IMR-90 (cell line): ENCODE measurements at places on chromosomes 16 and 17. TPM values are rescaled to one million over a fixed set of nuclear protein-coding genes. Genes with fewer than 3 reads are reported as not detected.

Gene SEC14L5
- not detected in 2 replicates for total RNA-seq

Gene SCGB1C2
- not detected in 2 replicates for total RNA-seq

Gene HBA2
- not detected in 2 replicates for total RNA-seq

Gene ST6GALNAC1
- total RNA-seq, result not detected in 2 replicates

Gene SLC47A1
- not detected in 2 replicates for total RNA-seq

Gene KRT27
- total RNA-seq, result not detected in 2 replicates

Gene CDC6
- total RNA-seq, result 25.6 and 27.8 TPM in 2 replicates

Gene ABCA8
- 1.8 and 2.8 TPM in 2 replicates for total RNA-seq

DNA sequence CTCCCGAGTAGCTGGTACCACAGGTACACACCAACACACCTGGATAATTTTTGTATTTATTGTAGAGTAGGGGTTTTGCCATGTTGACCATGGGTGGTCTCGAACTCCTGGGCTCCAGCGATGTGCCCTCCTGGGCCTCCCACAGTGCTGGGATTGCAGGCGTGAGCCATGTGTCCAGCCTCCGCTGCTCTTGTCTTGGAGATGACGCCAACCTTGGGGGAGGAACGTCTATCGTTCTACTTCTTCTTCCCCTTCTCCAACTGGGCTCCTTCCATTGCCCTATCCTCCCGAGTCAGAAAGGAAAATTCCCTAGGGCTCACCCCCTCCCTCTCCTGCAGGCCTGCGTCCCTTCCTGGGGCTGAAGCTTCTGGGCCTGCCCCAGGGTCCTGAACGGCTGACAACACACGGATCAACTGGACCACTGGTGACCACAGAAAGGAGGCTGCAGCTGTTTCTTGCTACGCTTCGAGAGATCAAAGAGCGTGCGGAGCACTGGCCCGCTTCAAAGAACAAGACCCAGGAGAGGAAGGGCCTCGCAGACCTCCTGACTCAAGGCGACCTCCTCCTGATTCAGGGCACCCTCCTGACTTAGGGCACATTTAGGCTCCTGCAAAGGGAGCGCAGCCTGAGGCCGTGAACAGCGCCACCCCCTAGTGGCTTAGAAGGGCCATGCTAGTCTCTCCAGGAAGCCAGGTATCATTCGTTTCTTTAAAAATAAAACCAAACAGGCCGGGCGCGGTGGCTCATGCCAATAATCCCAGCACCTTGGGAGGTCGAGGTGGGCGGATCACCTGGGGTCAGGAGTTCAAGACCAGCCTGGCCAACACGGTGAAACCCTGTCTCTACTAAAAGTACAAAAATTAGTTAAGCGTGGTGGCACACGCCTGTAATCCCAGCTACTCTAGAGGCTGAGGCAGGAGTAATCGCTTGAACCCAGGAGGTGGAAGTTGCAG lies 48.5 kb upstream of the HELZ start:
- peak; percentile 29 for DNase-seq

DNA sequence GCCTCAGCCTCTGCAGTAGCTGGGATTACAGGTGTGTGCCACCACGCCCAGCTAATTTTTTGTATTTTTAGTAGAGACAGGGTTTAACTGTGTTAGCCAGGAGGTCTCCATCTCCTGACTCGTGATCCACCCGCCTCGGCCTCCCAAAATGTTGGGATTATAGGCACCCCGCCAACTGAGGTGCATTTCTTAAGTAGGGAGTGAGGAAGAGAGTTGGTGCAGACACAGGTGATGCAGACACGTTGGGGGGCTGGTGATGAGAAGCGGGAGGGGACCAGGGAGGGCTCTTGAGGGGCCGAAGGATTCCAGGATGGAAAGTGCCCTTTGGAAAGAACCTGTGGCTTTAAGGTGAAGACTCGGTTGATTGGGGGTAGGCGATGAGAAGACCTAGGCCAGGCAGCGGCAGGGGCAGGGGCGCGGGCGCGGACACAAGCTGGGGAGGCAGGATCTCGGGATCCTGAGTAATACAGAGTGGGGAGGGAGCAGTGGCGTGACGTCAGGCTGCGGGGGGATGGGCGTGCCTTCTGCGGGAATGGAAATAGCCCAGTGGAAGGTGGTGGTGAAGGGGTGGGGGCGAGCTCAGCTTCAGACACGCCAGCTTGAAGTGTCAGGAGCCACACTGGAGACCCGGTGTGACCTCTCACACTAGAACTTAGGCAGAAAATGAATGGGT lies 2.5 kb upstream of the ATP6V0C start:
- peak; percentile 71 for DNase-seq

- DNase-seq, result no peak
Measured at GRCh38 chr16:14559809-14560241, 70.2 kb downstream of the PARN start.

- DNase-seq, result no peak
Measured at GRCh38 chr17:2770129-2770528, 20.7 kb upstream of the CCDC92B start.

DNA sequence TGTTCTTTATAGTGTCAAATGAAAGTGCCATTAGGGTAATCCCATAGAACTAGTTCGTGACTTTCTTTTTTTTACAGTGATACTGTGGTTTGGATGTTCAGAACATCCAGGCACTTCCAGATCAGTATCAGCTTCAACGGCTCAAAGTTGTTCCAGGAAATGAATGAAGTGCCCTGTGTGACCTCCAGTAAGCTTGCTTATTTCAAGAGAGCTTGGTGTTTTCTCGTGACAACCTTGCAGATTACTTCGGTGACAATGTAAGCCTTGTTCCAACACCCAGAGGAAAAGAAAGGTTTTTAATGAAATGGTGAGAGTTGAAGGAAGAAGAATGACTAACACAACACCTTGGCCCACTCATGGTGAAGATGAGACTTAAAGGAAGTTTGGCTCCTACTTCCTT lies 16.0 kb upstream of the KCNJ16 start:
- no peak for DNase-seq

GRCh38 chr17:30716461-30717290 lies 107.8 kb downstream of the CRLF3 start:
- peak; percentile 16 for DNase-seq

- DNase-seq, result no peak
Measured at GRCh38 chr17:81483085-81483861, 29.3 kb downstream of the ACTG1 start.

- peak; percentile 80 for DNase-seq
Measured at GRCh38 chr17:35630530-35631148, 43.5 kb downstream of the AP2B1 start.

DNA sequence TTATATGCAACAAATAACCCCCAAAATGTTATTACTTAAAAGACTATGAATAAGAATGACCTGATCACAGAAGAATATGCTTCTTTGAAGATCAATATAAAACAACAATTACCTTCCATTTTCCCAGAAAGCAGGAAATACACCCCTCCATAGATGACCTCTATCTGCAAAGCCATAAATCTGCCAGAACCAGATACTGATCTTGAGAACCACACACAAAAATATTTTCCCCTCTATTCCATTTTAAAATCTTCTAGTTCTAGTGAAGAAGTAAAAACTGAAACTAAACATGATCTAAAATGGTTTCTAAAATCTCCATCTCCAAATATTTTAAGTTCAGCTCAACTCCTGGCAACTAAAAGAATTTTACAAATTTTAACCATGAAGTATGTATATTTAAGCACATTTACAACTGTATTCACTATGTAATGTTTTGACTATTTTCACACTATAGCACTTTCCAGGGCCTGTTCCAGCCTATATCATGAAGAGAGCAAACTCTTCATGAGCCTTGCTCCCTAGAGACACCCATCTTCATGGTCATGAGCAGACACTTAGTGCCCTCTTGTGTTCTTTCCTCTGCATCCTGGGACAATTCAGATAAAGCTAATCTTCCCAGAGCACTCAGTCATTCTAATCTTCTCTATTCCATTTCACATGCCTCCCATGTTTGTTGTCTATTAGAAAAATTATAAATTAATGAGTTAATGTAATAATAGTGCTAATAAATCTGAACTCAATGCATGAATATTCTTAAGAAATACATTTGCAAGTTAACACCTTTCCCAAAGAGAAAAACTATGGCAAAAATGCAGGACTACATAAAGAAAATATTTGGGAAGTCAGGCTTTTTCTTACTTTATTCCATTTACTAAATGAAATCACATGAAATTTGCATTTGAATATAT lies 87.0 kb downstream of the HELZ start:
- peak; percentile 57 for DNase-seq

DNA sequence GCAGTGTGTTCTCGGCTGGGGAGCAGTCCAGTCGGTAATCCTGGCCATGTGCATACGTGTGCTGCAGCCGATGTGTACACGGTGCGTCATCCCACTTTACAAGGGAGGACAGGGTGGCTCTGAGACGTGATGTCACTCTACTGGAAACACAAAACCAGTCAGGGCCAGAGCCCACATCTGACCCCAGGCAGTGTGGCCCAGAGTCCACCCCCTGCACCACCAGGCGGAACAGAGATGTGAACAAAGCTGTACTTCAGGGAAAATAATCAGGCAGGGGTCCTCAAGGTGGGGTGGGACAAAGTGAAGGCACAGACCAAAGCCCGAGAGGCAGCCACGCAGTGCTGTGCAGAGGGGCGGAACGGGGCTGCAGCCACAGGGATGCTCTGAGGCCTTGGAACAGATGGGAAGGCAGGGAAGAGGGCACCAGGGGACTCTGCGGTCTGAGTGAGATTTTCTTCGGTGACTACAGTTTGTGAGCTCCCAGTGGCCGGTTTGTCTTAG lies 181.5 kb downstream of the ZNF423 start:
- no peak for DNase-seq

DNA sequence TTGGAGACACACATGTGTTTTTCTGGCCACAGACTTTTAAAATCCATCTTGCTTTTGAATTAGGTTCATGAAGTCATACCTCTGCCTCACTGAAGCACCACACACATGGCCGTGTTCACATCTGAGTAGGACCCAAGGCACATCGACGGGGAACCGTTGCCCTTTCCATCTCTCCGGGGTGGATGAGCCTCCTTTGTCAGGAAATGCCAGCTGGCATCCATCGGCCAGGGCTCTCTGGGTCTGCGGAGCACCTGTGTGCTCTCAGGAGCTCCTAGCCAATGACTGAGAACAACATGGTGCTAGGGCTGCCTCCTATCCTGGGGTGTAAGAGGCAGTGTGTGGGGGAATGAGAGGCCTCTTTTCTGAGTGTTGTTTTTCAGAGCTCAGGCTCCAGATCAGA lies 24.5 kb upstream of the NKD1 start:
- no peak for DNase-seq

DNA sequence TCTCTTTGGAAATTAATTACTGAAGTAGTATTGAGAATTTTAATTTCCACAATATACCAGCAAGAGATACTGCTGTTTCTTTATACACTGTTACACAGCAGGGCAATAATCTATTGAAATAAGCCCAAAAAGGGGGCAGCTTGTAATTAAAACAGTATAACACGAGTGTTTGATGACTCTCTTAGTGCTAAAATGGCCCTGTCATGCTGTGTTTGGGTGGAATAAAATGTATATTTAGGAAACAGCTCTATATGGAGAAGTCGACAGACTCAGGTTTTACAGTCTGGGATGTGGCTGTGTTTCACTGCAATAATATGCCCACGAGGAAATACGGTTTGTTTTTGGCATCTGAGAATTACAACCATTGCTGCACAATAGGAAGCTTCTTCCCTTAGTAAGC lies 537.7 kb upstream of the HSBP1 start:
- no peak for DNase-seq

DNA sequence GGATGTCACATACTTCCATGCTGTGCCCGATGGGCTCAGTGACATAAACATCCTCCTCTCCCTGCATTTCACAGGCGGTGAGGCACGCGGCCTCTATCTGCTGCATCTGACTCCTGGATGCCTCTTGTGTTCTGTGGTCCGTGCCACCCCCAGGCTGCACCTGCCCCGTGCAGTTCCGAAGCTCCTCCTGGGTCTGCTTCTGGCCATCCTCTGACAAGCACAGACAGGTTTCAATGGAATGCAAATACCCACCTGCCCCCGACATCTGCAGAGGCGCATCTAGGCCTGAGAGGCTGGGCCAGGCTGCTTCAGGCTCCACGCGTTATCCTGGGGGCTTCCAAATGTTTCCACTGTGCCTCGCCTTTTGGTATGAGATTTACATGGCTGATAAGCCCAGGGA lies 46.3 kb upstream of the DNAH17 start:
- no peak for DNase-seq

DNA sequence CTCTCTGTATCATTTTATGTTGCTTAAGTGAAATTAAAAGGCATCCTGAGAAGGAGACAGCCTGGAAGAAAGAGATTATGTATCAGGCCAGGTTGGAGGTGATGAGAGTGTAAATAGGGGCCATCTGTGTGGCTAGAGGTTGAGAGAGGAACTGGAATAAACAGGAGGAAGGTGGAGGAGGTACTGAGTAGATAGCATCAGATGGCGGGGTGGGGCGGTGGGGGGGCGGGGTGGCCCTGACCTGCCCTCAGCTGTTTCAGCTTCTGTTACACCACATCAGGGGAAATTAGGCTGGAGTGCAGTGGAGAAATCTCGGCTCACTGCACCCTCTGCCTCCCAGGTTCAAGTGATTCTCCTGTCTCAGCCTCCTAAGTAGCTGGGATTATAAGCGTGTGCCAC lies 6.9 kb upstream of the KCNG4 start:
- no peak for DNase-seq

GRCh38 chr16:82735673-82736091 lies 108.9 kb downstream of the CDH13 start:
- DNase-seq, result no peak

- no peak for DNase-seq
Measured at GRCh38 chr16:81669473-81670350, 109.4 kb upstream of the PLCG2 start.

- peak; percentile 88 for DNase-seq
Measured at GRCh38 chr16:86517652-86518258, 7.4 kb downstream of the FOXF1 start.

DNA sequence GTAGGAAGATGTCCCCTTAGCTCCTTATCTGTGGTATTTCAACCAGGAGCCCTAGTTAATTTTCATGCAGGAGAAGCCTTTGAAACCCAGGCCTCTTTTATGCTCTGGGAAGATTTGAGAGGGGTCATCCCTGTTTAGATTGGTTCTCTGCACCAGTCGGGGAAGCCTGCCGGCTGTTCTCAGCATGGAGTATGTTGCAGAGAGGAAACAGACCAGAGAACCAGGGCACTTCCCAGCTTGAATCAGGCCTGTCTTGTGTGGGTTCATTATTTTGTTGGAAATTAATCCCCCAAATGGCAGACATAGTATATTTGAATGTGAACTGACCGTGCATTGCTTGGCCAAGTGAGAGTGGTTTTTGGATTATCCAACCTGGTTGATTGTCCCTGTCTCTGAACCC lies 1082.1 kb upstream of the RBFOX1 start:
- DNase-seq, result no peak

GRCh38 chr17:7363311-7363710 lies 8.4 kb downstream of the TMEM95 start:
- DNase-seq, result peak; percentile 18

- no peak for DNase-seq
Measured at GRCh38 chr17:44402564-44403172, 13.2 kb upstream of the ITGA2B start.

- peak; percentile 28 for DNase-seq
Measured at GRCh38 chr17:42562388-42563142, 617 bp downstream of the COASY start.

DNA sequence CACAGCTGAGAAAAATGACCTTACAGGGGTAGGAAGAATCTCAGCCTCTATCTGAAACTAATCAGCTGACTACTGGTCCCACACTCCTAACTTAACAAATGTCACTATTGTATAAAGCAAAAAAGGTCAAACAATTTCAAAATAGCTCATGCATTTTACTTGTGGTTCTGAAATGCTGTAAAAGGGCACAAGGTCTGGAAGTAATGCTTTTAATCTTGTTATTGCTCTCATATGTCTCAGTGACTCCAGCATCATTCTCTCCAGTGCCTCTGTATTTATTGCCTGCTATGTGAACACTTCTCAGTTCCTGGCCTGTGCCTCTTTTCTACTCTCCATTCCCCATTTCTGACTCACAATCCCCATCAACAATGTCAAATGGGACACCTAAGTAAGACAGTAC lies 937.7 kb downstream of the CDH11 start:
- no peak for DNase-seq

- no peak for DNase-seq
Measured at GRCh38 chr16:79644971-79645667, 44.6 kb upstream of the MAF start.
